ENCODE measurements at places on chromosomes 6 and 20.

DNA sequence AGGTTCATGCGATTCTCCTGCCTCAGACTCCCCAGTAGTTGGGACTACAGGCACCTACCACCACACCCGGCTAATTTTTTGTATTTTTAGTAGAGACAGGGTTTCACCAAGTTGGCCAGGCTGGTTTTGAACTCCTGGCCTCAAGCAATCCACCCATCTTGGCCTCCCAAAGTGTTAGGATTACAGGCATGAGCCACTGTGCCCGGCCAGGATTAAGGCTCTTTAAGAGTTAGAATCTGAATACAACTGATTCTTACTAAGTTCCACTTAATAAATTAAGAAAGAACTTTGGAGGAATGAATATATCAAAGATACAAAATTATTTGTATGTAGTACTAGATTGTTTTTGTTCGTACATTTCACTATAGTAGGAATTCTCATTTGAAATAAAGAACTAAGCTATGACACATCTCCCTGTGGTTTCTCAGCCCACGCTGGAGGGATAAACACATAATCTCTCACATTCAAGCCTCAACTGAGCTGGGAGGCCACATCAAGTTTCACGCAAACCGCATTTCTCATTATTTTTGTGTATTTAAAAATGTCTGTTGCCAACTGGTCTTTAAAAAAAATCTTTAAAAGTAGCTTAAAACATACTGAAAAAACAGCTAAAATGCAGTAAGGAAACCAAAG, 34.2 kb downstream of the DTNBP1 start:
- no peak for DNase-seq

GRCh38 chr20:5714261-5715041, 35.8 kb upstream of the SHLD1 start:
- no peak for DNase-seq

GRCh38 chr6:156316583-156317125, 460.5 kb upstream of the ARID1B start:
- DNase-seq, result no peak

DNA sequence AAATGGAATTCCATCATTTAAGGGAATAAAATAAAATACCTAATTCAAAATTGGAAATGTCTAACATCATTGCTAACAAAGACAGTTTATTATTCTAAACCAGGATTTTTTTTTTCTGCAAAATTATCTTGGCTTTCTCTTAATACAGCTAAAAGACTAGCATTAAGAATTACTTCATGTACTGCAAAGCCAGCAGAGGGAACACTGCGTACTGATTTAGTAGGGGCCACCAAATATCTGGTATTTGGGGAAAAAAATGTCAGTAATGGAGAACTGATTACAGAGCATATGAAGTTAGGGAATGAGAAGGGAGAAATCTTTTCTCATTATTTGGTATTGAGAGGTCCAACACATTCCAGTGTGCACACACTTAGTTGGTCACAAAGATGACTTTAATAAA, 3.2 kb upstream of the SOX4 start:
- DNase-seq, result no peak

GRCh38 chr6:40194447-40195170, 260.3 kb upstream of the MOCS1 start:
- DNase-seq, result no peak

GRCh38 chr6:99137314-99137713, 189.6 kb upstream of the FBXL4 start:
- no peak for DNase-seq

DNA sequence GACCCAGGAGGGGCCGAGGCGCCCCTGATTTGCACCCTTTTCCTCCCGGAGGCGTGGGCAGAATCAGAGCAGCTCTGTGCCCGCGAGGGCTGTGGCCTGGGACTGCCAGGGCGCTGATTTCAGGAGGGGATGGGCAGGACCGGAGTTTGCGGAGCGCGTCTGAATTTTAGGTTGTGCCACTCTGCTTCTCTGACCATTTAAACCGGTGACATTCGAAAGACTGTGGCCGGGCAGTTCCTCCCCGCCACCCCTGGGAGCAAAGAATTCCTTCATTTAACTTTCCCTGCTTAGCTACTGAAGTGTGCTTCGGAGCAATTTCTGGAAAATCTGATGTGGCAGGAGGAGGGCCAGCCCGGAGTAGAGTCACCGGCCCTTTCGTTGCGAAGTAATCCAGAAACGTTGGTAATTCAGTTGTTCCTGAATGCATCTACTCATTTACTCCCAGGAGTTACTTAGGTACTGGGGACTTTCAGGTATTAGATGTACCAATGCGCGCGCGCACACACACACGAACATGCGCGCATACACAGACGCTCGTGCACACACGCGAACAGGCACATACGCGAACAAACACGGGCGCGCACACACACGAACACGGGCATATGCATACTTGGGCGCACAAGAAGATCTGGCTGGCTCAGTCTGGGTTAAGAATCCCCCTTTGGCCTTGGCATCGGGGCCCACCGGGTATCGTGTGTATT, 568 bp downstream of the CCDC170 start:
- peak; percentile 75 for DNase-seq

GRCh38 chr6:45543298-45544235, 165.8 kb upstream of the SUPT3H start:
- no peak for DNase-seq

- no peak for DNase-seq
Measured at GRCh38 chr6:115137910-115138309, 795.1 kb upstream of the HS3ST5 start.

- DNase-seq, result no peak
Measured at GRCh38 chr6:122733259-122733658, 46.3 kb upstream of the FABP7 start.

GRCh38 chr20:1165521-1165920, 19.3 kb downstream of the TMEM74B start:
- DNase-seq, result no peak

DNA sequence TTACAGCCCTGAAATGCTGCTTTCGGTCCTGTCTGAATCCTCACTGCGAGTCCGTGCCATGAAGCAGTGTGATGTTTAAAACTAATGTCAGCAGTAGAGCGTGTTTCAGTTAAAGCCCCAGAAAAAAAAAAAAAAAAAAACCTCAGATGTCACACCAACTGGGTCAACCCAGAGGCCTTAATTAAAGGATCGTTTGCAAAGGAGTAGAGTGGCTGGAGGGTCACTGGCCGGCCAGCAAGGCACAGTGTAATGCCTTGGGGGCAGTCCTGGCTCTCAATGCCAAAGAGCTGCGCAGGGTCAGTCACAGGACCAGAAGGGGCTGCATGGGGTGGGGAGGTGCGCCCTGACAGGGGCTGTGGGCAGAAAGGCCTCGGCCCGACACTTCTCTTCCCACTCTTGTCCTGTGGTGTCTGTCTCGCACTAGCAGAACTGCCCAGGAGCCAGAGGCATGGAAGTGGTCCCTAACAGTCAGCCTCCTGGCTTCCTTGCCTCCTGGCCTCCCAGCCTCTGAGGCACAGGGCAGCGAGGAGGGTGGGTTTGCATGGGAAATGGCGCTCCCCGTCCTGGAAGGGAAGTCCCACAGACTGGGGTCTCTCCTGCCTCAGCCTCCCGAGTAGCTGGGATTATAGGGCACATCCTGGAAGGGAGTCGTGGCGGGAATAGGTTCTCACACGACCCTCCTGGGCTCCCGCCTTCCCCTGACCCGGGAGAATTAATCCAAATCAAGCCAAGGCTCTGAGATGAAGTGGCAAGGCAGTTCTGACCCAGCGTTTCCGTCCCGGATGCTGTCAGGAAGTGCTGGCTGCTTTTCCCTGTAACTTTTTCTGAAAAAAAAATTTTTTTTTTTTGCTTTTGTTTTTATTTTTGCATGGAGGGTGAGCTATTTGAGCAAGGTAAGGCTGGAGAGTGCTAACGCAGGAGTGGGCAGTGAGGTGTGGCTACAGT, 53.7 kb upstream of the MPC1 start:
- no peak for DNase-seq
